ENCODE measurements at places on chromosomes 7 and 10. TPM values are rescaled to one million over a fixed set of nuclear protein-coding genes. Genes with fewer than 3 reads are reported as not detected.

NUTM2E gene
- 0.88 TPM for total RNA-seq

CTTNBP2 gene
- 17.6 TPM for total RNA-seq

CAMK1D gene
- 25.2 TPM for total RNA-seq

ASB10 gene
- not detected for total RNA-seq

TBL2 gene
- 50.3 TPM for total RNA-seq

GNGT1 gene
- not detected for total RNA-seq

LLCFC1 gene
- total RNA-seq = not detected

HACD1 gene
- total RNA-seq = 14.0 TPM

CCDC146 gene
- total RNA-seq = 19.6 TPM

VAX1 gene
- not detected for total RNA-seq

ZCWPW1 gene
- 7.7 TPM for total RNA-seq

RTKN2 gene
- 9.1 TPM for total RNA-seq

MYL7 gene
- total RNA-seq = not detected

BLVRA gene
- 22.6 TPM for total RNA-seq

PDZD7 gene
- total RNA-seq = 5.0 TPM

GRCh38 chr7:55185941-55186609 lies 167.3 kb downstream of the EGFR start:
- DNase-seq = no peak

DNA sequence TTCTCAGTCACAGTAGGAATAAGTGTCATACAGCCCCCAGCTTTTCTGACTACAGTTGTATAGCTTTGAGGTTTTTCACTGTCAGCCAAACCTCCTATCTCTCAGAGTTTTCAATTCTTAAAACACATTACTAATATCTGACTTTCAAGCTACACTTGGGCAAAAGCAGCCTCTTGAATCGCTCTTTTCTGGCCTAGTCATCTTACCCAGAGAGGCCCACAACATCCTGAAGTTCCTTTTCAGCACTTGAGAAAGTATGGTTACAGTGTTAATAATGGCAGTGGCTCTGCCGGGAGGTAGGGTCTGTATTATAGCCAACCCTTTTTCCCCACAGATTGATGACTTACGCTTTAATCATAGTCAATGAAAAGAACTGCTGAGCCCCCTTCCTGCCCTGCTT lies 181.0 kb downstream of the LRRC4 start:
- DNase-seq = no peak

DNA sequence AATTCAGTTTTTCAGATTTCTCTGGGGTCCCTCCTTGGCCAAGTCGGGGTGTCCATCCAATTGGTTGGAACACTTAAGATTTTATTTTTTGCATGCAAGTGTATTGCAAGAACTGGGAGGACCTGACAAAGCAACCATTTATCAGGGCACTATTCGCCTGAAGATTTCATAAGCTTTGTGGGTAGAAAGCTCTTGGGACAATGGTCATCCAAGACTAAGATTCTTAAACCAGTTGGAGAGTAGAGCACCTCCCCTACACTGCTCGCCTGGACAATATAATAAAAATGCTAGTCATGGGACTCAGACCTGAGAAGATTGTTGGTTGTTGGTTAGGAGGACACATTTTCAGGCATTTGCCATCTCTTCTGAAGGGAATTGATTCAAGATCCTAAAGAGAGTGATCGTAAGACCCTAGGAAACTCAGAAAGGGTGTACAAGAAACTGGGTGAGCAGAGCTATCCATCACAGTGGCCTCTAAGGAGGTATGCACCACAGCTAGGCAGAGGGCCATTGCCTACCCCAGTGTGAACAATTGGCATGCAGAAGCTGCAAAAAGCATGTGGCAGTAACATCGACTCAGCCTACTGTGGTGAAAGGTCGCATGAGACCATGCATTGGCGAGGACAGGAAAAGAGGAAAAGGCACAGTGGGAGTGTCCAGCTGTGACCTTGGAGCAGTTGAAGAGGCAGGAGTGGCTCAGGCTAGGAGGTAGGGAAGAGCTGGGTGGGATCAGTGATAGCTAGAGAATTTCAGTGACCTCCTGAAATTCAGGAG lies 1235.3 kb upstream of the AUTS2 start:
- no peak for DNase-seq

GRCh38 chr10:90418869-90419652 lies 438.8 kb downstream of the HTR7 start:
- DNase-seq = no peak

GRCh38 chr10:124742413-124743190 lies 1.6 kb downstream of the FAM53B start:
- no peak for DNase-seq

GRCh38 chr7:106369352-106369751 lies 84.6 kb upstream of the NAMPT start:
- no peak for DNase-seq

GRCh38 chr10:35336921-35337823 lies 863 bp downstream of the CCNY start:
- no peak for DNase-seq

DNA sequence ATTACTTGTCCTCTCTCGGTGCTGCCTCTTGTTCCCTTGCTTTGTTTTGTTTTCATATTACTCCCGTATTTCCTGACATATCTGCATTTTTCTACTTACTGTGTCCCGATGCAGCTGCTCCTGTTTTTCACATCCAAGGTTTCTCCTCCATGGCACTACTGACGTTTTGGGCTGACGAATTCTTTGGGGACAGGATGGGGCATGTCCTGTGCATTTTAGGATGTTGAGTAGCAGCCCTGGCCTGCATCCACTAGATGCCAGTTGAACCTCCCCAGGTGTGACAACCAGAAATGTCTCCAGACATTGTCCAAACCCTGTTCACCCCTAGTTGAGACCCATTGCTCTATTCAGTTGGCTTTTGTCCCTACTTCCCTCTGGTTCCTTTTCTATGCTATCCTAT lies 12.4 kb downstream of the ZNF789 start:
- DNase-seq = no peak

DNA sequence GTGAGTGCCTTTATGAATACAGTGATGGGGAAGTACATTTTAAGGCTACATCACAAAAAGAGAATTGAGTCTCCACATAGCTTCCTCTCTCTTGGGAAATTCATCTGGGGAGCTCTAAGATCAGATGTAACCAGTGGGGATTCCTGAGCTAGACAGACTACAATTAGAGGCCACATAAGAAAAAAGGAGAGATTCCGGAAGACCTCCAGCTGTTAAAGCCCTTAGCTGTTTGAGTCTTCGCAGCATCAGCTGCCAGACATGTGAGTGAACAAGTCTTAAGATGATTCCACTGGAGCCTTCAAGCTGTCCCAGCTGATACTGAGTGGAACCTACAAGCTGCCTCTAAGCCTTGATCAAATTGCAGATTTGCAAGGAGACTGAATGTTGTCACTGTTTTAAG lies 448.5 kb downstream of the NXPH1 start:
- DNase-seq = no peak

DNA sequence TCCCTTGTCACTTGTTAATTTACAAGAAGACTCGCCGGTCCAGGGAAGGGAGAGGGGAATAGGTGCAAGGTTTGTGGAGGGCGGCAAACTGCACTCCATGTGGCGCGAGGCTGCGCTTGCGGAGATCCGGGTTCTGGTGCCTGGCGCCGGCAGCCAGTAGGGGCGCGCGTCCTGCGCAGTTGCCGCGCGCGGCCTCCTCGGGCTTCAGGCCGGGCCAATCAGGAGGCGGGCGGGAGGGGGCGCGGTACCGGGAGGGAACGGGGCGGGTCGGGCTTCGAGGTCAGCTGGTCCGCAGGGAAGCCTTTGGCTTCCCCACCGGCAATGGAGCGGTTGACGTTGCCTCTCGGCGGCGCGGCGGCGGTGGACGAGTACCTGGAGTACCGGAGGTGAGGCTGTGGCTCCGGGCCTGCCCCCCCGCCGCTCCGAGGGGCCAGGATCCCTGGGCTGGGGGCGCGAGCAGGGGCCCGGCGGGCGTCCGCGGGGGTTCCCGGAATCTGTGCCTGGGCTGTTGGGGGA lies at the start of gene FAM221A:
TSS of gene FAM221A (plus strand) at position 302 of the 516 bp plus-strand sequence. CDS start at position 322, 20 bp downstream.
- peak; percentile 95 for DNase-seq

DNA sequence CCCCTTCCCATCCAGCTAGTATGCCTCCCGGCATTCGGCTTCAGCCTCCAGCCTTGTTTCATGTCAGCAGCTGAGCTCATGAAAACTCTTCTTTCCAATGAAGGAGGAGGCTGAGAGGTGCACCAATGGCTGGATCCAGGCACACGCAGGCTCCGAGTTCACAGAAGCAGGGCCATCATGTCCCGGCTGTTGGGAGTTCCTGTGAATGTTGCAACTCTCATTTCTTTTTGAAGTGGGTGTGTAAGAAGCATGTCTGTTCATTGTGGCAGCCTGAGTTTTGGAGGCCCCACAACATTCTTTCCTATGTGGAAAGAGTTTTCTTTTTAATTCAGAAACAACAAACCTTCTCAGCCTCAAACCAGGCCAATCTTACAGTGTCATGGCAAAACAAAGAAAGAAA lies 89.7 kb downstream of the PTPRE start:
- DNase-seq = no peak

GRCh38 chr7:69020536-69020935 lies 577.7 kb upstream of the AUTS2 start:
- no peak for DNase-seq

- DNase-seq = no peak
Observed at GRCh38 chr10:125169915-125170314, 9.6 kb upstream of the CTBP2 start.

- no peak for DNase-seq
Observed at GRCh38 chr10:125010362-125010761, 68.4 kb downstream of the ZRANB1 start.

DNA sequence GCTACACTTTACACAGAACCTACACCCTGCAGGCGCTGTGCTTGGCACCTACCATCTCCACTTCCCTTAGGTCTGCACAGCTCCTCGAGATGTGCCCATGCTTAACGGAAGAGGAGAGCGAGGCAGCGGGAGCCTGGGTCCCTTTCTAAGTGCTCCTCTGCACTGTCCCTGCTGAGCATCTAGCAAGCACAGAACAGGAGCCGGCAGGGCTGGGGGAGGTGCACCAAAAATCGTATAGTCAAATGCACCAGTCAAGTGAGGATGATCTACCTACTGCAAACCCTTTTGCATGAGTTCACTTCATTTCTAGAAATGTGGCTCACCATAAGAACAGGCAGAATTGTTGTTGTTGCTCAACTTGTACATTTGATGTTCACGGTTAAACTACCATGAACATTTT lies 267.7 kb downstream of the TNS3 start:
- DNase-seq = no peak

DNA sequence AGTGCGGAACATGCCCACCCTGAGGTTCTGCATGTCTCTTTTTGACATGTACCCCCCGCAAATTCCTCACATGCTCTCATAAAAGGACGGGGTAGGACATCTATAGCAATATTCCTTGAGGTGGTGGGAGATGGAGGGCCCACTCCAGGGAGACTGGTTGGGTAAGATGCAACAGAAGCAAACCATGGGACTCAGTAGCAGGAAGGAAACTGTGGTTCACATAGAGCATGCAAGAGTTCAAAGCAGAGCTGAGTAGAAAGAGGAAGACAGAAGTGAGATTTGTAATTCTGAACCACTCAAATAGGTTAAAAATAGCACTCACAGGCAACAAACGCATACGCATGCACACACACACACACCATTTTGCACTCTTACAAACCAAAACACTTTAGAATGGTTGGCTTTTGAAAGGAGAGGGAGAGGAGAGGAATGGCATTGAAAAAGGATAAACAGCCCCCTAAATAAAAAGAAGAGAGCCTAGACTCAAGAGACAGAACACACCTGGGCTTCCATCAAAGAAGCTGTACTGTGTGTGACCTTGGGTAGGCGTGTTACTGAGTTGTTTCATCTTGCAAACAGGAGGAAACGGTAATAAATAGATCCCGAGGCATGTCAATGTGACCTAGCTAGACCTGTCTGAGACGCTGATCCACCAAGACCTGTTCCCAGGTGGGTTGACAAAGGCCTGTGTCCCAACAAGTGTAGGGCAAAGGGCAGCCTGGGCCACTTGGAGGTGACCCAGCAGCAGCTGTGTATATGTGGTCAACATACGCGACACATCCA lies 77.6 kb upstream of the LRRC4 start:
- DNase-seq = no peak

GRCh38 chr10:124047427-124048152 lies 45.8 kb downstream of the CHST15 start:
- no peak for DNase-seq

- no peak for DNase-seq
Observed at GRCh38 chr7:29797112-29797944, 9.0 kb upstream of the WIPF3 start.

DNA sequence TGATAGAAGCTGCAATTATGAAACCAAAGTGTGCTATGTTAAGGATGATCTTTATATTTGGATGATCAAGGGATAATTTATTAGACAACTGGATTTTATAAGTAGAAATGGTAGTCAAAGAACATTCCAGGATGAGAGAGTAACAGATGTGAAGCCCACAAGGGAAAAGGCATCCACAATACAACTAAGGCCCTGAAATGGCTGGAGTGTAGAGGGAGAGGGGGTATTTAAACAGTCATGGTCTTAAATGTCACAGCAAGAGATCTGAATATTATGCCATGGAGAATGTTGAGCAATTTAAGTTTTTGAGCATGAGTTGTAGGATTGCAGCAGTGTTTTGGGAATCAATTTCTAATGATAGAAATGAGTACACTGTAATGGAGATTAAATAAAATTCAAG lies 282.3 kb upstream of the DKK1 start:
- no peak for DNase-seq

GRCh38 chr10:93437086-93437945 lies 44.8 kb downstream of the MYOF start:
- no peak for DNase-seq

DNA sequence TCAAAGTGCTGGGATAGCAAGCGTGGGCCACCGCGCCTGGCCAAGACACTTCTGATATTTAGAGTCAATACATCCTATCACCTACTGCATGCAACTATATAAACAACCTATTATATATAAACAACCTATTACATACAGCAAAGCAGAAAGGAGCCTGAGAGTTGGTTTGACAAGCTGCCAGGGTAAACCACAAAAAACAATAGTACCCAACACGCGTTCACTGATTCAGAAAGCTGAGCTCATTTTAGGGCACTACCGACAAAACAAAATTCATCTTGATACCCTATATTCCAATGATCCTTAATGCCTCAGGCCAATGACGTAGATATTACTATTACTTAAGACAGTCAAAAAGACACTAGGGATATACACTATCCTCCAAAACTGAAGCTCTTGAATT lies 16.2 kb downstream of the MALSU1 start:
- DNase-seq = no peak

GRCh38 chr7:20698469-20698868 lies 83.0 kb downstream of the ABCB5 start:
- DNase-seq = no peak

DNA sequence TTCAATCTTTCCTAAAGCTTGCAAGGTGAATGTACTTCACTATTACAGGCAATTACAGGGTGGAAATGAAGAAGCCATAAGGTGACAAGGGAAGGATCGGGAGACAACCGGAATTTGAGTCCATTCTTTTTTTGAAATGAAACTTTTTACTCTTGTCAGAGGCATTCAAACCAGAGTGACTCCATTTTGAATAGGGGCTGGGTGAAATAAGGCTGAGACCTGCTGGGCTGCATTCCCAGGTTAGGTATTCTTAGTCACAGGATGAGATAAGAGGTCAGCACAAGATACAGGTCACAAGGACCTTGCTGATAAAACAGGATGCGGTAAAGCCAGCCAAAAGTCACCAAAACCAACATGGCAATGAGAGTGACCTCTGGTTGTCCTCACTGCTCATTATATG lies 363.3 kb downstream of the TYW1 start:
- DNase-seq = no peak
